ENCODE measurements at places on chromosomes 5 and 9. TPM values are rescaled to one million over a fixed set of nuclear protein-coding genes. Genes with fewer than 3 reads are reported as not detected.

- peak; percentile 70 for DNase-seq
Measured at GRCh38 chr9:134606951-134607731, 34.5 kb upstream of the COL5A1 start.

DNA sequence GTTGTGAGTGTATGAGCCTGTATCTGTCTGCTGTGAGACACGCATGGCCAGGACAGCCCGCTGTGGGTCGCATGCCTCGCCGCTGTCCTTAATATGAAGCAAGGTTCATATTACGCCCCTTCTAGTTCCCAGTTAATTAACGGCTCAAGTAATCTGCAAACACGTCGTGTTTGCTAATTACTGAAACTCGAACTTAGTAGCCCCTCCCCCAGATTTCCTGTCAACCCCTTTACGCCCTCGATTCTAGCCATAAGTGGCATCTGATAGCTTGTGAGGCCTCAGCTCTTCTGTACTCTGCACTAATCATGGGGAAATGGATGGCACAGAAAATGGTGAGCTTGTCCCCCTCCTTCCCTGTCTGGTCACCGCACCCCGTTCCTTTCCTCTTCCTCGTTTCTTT is 116.9 kb upstream of the OTULINL start:
- no peak for DNase-seq

DNA sequence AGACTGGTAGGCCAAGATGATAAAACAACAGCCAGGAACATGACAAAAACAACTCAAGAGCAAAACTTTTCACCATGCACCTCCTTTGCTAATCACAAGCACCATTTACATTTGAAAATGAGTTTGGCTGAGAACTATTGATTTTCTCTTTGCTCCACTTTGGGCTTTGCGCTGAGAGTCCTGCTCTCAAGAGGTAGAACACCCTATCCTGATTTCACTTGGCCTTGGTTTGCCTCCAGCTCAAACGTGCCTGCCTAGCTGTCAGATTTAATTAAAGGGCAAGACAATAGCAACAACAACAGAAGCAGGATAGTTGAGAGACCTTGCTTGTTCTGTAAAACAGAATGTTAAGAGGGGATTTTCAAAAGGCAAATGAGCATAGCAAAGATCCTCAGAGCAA is 128.2 kb upstream of the ASTN2 start:
- DNase-seq, result no peak

DNA sequence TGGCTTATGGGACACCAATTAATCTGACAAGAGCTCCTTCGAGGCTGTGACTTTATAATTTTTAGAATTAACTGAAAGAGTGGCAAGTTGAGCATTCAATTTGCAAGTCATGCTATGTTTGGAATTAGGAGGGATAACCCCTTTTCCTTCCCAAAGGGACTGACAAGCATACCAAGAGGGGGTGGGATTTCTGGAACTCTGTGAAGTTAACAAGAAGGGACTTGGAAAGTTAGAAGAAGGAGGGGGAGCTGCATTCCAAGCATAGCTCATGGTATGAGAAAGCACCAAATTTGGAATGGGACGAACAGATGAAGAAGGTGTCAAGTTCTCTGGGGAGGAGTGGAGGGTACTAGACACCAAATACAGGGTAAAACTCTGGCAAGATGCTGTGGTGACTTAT is 8.9 kb upstream of the PALM2AKAP2 start:
- DNase-seq, result peak; percentile 11

- DNase-seq, result peak; percentile 22
Measured at GRCh38 chr5:152271420-152271819, 133.7 kb downstream of the NMUR2 start.

- no peak for DNase-seq
Measured at GRCh38 chr5:150460781-150461180, 11.2 kb upstream of the RPS14 start.

GRCh38 chr5:112125903-112126302 is 293.2 kb downstream of the EPB41L4A start:
- no peak for DNase-seq

DNA sequence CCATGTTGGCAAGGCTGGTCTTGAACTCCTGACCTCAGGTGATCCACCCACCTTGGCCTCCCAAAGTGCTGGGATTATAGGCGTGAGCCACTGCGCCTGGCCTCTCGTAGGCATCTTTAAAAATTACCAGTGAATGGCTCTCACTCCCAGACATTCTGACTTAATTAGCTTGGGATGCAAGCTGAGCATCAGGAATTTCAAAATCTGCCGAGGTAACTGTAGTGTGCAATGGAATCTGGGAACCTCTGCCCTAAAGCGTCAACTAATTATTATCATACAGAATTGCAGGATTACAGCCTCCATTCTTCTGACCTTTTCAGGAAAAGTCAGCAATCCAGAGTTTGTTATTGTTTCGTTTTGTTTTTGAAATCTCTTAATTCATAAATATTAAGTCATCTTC is 213.4 kb upstream of the DMAC1 start:
- DNase-seq, result no peak

- no peak for DNase-seq
Measured at GRCh38 chr9:115411993-115412452, 294.1 kb upstream of the TNC start.

DNA sequence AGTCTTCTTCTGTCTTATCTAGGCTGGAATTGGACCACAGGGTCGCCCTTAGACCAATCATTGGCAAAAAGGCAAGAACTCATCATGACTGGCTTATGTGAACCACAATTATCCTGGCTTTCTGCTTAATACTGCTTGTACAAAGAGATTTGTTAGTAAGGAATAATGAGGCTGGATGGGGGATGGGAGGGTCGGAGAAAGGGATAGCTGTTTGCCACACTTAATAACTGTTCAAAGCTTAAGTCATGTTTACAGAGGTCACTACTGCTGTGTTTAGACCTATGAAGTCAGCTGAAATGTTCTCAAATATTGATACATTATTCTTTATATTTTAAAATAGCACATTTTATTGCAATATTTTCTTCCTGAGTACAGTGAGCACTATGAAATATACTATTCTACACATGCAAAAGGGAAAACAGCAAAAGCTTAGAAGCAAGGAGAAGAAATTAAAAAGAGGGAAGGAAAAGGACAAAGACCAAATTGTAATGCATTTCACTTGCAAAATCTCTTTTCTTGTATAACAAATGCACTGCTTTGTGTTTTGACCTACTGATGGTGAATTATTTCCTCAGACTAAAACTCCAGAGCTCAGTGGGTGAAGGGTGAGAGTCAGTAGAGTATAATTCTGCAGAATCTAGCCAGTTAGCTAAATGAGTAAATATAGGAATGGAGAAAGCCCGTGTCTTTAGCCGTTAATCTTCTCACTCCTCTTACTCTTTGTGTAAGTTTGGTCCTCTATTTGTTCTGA is 404.9 kb upstream of the ZNF608 start:
- no peak for DNase-seq

- DNase-seq, result no peak
Measured at GRCh38 chr9:7516376-7516775, 283.2 kb downstream of the DMAC1 start.

GRCh38 chr5:67200809-67201562 is 4.4 kb upstream of the CD180 start:
- DNase-seq, result no peak

GRCh38 chr5:65880496-65881072 is 45.8 kb upstream of the ERBIN start:
- no peak for DNase-seq

GRCh38 chr5:27733237-27733636 is 694.9 kb upstream of the CDH9 start:
- no peak for DNase-seq

DNA sequence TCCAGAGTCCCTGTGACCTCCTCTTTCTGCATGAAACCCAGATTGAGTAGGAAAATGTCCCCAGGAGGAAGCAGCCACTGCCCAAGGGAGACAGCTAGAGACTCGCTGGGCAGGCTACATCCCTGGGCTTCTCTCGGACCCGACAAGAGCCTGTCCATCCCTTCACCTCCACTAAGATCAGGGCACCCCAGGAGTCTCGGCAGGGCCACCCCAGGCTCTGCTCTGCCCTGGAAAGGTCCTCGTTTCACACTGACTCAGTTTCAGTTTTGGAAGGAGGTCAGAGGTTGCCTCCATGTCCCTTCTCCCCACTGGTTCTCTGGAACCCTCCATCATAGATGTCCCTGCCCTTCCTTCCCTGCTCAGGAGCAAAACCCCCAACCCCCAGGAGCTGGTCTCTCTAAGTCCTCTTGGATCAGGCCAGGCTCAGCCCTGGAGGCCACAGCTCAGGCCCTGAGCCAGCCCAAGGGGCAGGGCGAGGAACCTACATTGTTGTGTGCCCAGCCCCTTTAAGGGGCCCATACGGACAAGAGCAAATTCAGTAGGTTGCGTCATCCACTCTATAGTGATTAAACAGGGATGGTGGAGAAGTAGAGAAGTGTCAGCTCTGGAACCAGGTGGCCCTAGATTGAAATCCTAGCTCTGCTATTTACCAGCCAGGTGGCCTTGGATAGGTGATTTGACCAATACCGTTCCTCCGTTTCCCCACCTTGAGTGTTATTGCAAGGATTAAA is 37.4 kb downstream of the C9orf50 start:
- DNase-seq, result no peak

DNA sequence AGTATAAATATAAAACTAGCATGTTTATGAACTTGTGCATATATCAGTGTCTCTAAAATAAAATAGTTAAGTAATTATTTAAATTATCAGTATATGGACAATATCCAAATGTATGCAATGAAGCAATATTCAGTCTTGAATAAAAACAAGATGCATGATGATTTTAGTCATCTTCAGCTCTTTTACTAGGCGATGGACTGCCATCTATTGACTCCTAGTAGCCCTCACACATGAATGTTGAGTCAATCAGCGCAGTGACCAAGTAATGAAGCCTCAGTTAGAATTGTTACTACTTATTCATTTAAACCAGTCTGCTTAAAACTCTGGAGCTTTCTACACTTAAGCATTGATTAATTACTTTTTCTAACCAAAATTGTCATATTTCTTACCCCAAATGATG is 92.9 kb upstream of the GRHPR start:
- no peak for DNase-seq

Gene OBP2B
- total RNA-seq, result not detected

Gene TMEM232
- 1.3 TPM for total RNA-seq

Gene RPL35
- 1,710 TPM for total RNA-seq

Gene WDR38
- total RNA-seq, result not detected

Gene PCDHB12
- 2.7 TPM for total RNA-seq

Gene SLC6A7
- total RNA-seq, result not detected

Gene CYSRT1
- 2.9 TPM for total RNA-seq

Gene GRXCR2
- total RNA-seq, result not detected

Gene ACO1
- total RNA-seq, result 44.5 TPM

Gene PCDHA1
- 2.7 TPM for total RNA-seq
